ENCODE measurements at places on chromosomes 2 and 18.

DNA sequence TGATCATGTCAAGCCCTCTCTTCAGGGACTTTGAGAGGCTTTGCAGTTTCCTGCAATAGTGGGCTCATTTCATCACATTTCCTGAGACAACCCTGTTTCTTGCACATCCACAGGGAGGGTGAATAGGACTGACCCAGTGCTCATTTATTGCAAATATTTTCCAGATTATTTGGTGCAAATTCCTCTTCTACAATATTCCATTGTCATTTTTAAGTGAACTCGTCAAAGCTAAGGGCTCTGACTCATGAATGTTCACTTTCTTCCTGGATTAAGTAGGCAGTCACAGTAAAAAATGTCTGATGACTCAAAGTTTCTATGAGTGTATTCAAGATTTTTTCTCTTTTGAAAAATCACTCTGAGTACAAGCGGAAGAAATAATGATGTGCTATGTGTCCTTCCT, 225.5 kb upstream of the GALNT5 start:
- DNase-seq = peak; percentile 88

DNA sequence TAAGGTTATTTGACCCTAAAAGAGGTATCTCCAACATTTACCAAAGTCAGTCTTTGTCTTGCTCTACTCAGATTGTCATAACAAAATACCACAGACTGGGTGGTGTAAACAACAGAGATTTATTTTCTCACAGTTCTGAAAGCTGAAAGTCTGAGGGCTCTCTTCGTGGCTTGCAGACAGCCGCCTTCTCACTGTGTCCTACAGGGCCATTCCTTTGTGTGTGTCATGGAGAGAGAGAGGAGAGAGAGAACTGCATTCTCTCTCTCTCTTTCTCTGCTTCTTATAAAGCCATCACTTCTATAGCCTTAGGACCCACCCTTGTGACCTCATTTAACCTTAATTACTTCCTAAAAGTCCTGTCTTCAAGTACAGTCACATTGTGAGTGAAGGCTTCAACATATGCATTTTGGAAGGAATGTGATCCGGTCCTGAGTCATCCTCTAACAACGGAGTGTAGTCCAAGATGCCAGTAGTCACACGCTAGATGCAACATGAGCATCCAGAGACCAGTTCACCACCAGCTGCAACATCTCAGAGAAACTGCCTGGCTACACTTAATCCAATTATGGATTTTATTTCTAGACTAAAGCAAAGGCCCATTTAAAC, 130.2 kb downstream of the CD226 start:
- peak; percentile 87 for DNase-seq

DNA sequence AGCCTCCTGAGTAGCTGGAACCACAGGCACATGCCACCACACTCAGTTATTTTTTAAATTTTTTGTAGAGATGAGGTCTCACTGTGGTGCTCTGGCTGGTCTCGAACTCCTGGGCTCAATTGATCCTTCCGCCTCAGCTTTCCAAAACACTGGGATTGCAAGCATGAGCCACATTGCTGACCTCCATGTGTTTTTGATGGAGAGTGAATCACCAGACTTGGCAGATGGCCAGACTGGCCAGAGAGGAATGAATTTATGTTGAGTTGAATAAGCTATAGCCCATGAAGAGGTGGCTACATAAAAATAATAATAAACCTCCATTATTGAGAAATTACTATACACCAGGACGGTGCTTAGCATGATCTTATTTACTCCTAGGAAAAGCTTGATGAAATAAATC, 91.5 kb downstream of the MREG start:
- DNase-seq = peak; percentile 83

GRCh38 chr2:86213699-86214502, 14.6 kb downstream of the MRPL35 start:
- no peak for DNase-seq

GRCh38 chr18:79543861-79544385, 135.7 kb upstream of the CTDP1 start:
- DNase-seq = no peak

GRCh38 chr2:64643838-64644457, 9.8 kb downstream of the SERTAD2 start:
- no peak for DNase-seq

DNA sequence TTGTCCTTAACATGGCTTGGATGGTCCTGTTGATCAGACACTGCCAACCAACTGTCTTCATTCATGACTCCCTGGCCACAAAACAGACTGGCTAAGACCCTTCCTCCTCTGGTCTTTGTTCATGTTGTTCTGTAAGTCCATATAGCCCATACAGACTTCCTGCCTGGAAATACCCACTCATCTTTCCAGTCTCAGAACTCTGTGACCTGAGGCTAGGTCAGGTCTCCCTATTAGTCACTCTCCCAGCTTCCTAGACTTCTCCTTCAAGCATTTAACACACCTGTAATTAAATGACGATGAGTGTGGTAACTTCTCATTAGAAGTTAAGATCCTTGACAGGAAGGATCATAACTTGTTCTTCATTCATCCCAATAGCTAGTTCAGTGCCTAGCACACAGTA, 56.3 kb downstream of the CCDC93 start:
- no peak for DNase-seq

DNA sequence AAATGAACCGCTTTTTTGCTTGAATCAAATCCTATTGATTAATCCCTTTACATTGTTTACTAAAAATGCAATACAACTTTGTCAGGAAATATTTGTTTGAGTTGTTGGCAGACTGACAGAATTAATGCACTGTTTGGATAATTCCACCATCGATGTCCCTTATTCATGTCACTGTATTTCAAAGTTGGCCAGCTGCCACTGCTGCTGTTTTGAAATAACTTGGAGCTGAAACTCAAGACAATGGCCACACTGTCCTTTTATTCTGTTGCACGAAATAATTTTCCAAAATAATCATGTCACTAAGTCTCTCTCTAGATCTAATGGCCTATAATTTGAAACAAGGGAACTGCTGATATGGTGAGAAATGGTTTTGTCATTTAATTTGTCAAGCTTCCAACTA, 55.2 kb upstream of the PAX3 start:
- DNase-seq = no peak

DNA sequence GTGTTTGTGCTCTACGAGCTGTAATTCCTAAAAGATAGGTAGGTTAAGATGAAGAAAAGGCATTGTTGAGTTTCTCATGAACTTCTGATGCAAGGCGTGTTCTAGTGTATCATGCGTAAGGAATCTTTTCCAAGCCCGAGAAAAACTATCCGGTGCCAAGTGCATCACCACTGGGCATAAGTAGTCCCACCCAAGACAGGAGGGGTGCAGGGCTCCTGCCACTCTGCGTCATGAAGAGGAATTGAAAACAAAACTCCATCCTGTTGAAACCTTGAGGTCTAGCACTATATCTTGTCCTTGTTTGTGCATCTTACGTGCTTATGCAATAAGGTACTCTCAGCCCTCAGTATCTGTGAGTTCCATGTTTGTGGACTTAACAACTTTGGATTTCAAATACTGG, 45.7 kb downstream of the RAB31 start:
- no peak for DNase-seq

- no peak for DNase-seq
These were observed 733.0 kb upstream of the SALL3 start for GRCh38 chr18:78246588-78246987.

GRCh38 chr2:27306573-27307286, 1.5 kb downstream of the UCN start:
- no peak for DNase-seq

DNA sequence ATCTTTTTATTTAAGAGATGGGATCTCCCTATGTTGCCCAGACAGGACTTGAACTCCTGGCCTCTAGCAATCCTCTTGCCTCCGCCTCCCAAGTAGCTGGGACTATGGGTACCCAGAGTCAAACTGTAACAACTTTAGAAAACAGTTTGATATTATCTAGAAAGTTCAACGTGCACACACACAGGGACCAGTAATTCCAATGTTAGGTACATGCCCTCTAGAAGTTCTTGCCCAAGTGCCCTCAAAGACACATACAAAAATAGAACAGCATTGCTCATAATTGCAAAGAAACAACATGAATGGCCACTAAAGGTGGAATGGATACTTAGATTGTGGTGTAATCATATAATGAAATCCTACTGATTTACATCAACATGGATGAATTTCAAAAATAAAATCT, 12.6 kb upstream of the LPIN2 start:
- DNase-seq = no peak

GRCh38 chr2:30358842-30359241, 88.2 kb upstream of the LCLAT1 start:
- no peak for DNase-seq
